Choroid plexus epithelial cell (primary cell): ENCODE measurements at places on chromosomes 5 and 9.
A peak's percentile ranks its signal among the peaks of the same experiment; 100 is the strongest.

GRCh38 chr9:115604831-115605483 lies 487.0 kb upstream of the TNC start:
- peak; percentile 82 for DNase-seq

DNA sequence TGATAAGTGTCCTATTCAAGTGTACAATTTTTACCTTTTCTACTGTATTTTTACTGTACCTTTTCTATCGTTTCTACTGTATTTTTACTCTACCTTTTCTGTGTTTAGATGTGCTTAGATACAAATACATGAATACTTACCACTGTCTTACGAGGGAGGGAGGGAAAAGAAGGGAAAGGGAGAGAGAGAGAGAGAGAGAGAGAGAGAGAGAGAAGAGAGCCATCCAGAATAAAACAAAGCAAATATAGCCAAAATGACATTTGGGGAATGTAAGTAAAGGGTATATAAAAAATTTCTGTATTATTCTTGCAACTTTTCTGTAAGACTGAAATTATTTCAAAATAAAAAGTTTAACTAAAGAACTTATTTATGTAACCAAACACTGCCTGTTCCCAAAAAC lies 121.2 kb downstream of the HOMER1 start:
- no peak for DNase-seq

DNA sequence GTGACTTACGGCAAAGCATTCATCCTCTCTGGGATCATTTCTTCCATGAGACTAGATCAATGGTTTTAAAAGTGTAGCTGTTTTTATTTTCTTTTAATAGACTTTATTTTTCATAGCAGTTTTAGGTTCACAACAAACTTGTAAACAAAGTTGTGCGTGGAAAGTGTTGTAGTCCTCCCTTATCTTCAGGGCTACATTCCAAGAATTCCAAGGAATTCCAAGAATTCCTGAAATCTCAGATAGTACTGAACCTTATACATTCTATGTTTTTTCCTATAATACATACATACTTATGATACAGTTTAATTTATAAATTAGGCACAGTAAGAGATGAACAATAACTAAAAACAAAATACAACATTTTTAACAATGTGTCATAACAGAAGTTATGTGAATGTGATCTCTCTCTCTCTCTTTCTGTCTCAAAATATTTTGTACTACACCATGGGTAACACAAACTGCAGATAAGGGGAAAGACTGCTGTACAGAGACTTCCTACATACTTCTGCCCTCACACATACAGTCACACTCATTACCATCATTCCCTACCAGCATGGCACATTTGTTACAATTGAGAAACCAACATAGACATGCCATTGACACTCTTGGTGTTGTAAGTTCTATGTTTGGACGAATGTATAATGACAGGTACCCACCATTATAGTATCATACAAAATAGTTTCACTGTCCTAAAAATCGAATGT lies 1933.2 kb upstream of the WWC1 start:
- peak; percentile 31 for DNase-seq

DNA sequence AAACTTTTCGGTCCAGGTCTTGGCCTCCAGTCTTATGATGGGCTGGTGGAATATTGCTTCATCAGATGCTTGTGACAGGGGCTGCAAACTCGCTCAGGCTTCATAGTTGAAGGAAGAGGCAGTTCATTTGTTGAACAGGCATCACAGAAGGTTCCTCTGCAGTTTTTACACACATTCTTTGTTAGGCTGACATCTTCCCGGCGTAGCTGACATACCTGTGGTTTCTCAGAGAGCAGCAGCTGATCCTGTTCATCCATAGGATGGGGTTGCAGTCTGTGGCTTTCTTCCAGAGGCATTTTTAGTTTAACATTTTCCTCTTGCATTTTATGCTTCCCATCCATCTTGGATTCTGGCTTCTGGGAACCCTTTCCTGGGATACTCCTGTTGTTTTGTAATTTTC lies 1255.2 kb downstream of the EFNA5 start:
- peak; percentile 97 for DNase-seq

- no peak for DNase-seq
Observed at GRCh38 chr9:123261006-123261677, 7.2 kb downstream of the STRBP start.

DNA sequence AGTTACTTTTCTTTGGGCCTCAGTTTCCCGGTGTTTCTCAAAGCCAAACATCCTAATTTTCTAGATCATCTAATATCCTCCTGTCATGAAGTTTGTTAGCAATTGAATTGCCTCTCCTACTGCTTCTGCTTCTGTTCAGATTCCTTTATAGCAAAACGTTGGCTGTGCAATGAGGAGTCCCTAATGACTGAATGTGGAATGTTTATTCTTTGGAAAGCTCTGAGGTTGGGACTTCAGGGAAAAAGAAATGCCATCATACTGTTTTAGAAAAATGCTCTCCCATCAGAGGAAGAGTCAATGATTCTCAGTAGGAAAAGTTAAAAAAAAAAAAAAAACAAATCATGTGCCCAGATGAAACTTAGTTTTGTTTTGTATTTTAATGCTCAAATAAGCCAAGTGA lies 268.7 kb upstream of the PAPPA start:
- no peak for DNase-seq

GRCh38 chr5:32934529-32934928 lies 223.4 kb downstream of the NPR3 start:
- DNase-seq, result peak; percentile 27

- no peak for DNase-seq
Observed at GRCh38 chr9:123555646-123556045, 199.6 kb downstream of the CRB2 start.

GRCh38 chr5:149618581-149619248 lies 37.4 kb downstream of the ARHGEF37 start:
- DNase-seq, result peak; percentile 85

DNA sequence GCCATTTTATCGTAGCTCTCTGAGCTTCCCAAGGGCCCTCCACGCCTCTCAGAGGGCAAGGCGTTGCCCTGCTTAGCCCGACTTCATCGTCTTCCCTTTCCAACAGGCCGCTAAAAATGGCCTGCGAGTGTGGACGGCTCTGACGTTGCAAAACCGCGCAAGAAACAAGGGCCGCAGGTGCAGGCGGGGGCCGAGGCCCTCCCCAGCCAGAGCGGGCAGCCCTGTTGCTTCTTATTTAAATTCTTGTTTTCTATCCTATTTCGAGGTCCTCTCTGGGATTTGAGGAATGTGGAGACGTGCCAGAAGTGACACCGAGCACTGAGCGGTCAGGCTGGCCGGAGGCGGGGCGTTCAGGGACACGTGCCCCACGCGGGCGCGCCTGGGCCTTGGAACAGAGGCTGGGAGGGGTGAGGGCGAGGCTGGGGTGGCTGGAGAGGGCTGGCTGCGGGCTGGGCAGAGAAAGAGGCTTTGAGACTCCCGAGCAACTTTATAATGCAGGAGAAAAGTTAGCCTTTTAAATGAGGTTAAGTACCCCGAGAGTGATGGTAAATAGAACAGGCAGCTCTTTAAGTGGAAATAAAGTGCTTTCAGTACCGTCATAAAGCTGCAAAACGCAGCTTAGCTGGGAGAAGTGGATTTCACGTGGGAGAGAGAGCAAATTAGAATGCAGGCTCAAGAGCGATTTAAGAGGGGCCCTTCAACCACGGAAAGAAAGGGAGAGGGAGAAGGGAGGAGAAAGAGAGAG lies 243.6 kb downstream of the AUH start:
- peak; percentile 88 for DNase-seq

- peak; percentile 85 for DNase-seq
Observed at GRCh38 chr9:91302831-91303230, 58.9 kb downstream of the AUH start.

DNA sequence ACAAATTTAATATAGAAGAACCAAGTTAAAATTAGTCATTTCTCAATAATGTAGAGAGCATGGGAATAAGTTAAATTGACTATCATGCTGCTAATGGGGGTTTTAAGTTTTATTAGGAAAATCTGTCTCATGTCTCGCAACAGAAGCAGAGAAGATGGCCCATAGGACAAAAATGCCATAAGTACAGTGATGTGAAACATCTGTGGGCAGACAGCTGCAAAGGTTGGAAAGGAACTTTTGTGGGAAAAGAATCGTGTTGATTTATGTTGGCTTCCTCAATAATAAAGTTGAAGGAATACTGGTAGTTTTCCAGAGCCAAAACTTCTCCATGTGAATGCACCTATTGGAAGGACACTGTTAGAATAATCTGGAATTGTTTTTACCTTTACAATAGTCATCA lies 44.8 kb downstream of the VCAN start:
- DNase-seq, result no peak

DNA sequence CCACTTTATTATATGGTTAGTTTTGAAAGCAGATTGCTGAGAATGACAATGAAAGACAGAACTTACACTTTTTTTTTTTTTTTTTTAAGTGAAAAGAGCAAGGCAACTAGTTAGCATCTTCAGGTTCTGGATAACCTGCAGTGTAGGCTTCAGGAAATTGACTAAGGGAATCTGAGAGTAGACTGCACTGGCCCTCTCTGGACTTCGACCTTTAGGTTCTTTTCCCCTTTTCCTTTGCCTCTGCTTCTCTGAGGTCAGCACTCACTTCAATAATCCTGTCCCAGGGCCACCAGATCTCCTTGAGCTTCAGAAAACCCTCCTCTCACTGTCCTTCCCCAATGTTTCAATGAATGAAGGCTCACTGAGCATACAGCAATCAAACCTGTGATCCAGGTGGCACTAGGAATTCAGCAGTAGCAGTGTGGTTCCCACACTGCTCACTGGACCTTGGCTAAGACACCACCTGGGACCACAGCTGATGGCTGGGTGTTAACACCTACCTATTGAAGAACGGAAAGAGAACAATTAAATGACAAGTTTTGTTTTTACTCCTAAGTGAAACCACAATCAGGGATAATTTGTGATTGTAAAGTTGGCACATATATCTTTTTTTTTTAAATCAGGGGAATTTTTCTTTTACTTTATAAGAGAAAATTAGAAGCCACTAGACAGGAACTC lies 85.8 kb upstream of the IL6ST start:
- DNase-seq, result no peak

DNA sequence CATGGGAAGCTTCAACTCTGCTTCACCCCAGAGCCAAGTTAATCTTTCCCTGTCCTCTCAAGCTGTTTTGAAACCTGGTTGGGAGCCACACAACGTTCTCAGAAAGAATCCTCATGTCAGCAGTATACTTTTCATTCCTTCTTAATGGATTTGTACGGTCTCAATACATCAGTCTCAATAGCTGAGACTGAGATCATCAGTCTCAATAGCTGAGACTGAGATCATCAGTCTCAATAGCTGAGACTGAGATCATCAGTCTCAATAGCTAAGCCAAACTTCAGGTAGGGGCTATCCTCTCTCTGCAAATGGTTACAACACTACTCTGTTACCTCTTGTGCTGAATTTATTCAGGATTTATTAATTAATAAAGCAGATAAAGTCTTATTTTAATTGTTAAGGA lies 1317.4 kb upstream of the CDH9 start:
- DNase-seq, result peak; percentile 35

GRCh38 chr9:112921549-112921948 lies 30.9 kb upstream of the SLC46A2 start:
- DNase-seq, result peak; percentile 85

- DNase-seq, result peak; percentile 88
Observed at GRCh38 chr9:111298731-111299598, 31.1 kb downstream of the OR2K2 start.

- DNase-seq, result no peak
Observed at GRCh38 chr5:174735498-174736330, 11.3 kb downstream of the MSX2 start.

- peak; percentile 54 for DNase-seq
Observed at GRCh38 chr5:52989025-52989780, at the start of gene ITGA2. ITGA2 (plus strand) TSS chr5:52989352; CDS start chr5:52989469, 117 bp downstream.

- no peak for DNase-seq
Observed at GRCh38 chr9:92393686-92394085, 10.7 kb downstream of the OGN start.

GRCh38 chr9:107794259-107794658 lies 304.7 kb upstream of the KLF4 start:
- DNase-seq, result no peak

GRCh38 chr5:152487130-152487529 lies 82.1 kb upstream of the NMUR2 start:
- DNase-seq, result no peak

GRCh38 chr9:93304574-93305496 lies 120.9 kb downstream of the WNK2 start:
- peak; percentile 75 for DNase-seq

GRCh38 chr5:125065741-125066140 lies 319.3 kb upstream of the ZNF608 start:
- peak; percentile 48 for DNase-seq

GRCh38 chr5:174529925-174530681 lies 194.3 kb upstream of the MSX2 start:
- no peak for DNase-seq

- DNase-seq, result no peak
Observed at GRCh38 chr9:108363311-108363710, 492.5 kb downstream of the ACTL7B start.

DNA sequence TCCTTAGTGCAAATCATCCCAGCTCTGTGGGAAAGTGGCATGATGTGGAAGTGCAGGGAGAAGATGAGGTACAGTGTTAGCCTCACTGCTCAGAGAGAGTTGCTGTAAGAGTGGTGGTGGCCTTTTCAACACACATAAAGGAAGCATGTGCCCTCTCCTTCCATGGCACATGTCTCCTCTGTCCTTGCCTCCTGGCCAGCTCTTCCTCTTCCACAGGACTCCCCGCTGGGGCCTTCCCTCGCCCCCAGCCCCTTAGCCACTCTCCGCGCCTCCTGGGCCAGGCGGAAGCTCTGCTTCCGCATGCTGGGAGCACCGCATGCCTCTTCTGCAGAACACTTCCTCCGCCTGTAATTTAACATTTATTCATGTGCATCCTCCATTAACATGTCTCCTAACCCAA lies 4.8 kb upstream of the KCNMB1 start:
- DNase-seq, result no peak

- no peak for DNase-seq
Observed at GRCh38 chr5:15496886-15497285, 3.1 kb upstream of the FBXL7 start.

DNA sequence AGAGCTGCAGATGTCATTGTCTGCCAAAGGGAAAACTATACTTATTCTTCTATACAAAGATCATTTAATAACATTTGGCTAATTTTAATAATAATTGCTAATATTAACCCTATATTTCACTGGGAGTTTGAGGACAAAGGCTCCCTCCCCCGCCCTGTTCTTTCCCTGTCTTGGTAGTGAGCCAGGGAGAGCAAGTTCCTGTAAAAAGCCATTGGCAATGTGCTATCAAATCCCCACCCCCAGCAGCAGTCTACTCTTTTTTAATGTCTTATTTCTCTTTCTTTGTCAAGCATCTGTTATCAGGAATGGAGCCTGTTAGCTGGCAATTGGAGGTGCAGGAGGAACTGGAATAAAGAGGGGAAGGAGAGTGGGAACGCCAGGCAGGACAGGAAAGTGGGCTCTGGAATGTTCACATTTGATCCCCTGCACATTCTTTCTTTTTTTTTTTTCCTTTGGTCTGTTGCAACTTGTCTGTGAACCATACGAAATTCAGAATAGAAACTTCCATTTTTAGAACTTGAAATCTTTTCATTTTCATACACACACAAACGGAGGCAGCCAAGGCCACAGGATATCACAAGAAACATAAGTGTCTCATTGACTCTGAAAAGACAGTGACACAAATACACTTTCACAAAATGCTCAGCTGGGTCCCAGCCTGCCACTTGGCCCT lies 664.8 kb upstream of the ZNF608 start:
- DNase-seq, result peak; percentile 67
